Activated T-cell treated with anti-CD3 and anti-CD28 coated beads, Interleukin-2, amount 50 U/mL, for 1 hour (primary cell): ENCODE measurements at places on chromosomes 3 and 15.
A peak's percentile ranks its signal among the peaks of the same experiment; 100 is the strongest.

DNA sequence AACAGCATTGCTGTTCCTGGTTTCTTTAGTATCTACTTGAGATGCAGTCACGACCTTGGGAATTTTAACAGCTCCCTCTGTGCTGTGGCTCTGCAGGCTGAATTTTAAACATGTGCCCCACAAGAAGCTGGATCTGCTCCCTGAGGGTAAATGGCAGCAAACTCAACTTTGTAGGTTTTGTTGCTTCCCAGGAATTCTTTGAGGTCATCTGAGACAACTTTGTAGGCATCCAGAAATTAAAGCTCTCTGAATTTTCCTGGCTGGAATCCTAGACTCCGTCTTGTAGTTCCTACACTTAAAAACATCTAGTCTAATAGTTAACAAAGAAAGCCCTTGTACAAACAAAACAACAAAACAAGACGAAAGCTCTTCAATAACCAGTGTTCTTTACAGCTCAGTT is 366.3 kb downstream of the FEZF2 start:
- DNase-seq = no peak

DNA sequence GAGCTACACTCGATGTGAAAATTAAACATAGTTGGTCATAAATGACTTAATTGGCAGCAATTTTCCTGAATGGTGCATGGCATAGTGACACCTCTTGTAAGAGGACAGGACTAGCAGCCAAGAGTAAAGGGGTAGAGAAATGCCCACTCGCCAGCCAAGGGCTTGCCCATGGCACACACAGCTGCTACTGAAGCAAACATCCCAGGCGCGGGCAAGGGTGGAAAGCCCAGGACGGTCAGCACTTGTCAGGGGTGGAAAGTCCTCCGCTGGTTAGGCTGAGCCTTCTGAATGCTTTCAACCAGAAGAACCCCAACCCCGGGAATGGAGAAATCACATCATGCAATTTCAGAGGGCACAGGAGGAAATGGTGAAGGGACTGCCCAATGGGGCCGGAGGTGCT is 31.6 kb downstream of the BDH1 start:
- no peak for DNase-seq

- no peak for DNase-seq
These were observed 41.5 kb downstream of the CP start for GRCh38 chr3:149180057-149180573.

- DNase-seq = no peak
These were observed 31.1 kb downstream of the PGPEP1L start for GRCh38 chr15:98976500-98976899.

- DNase-seq = no peak
These were observed 166.3 kb downstream of the GREM1 start for GRCh38 chr15:32884146-32884545.

DNA sequence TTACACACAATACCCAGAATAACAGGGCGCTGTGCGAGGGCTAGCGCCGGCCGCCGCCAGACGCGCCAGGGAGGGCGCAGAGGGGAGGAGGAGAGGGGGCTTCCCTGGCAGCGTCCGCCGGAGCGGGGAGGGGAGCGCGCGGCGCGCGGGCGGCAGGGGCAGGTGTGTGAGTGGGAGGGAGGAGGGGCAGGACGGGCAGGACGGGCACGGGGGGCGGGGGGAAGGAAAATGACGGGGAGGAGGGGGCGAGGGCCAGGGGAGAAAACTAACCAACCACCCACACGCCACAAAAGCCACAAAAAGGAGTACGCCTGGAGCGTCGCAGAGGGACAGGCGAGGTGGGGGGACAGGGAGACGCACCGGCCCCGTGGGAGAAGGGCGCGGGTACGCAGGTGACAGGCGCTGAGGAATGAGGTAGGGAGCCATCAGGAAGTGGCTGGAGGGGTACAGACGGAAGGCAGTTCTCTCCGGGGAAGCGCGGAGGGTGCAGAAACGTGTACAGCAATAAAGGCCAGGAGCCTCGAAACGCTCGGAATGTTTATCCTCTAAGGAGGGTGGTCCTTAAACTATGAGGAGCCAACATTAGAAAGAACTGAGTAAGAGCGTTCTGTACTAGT is 610 bp upstream of the SATB1 start:
- DNase-seq = peak; percentile 81

GRCh38 chr3:59268170-59268569 is 218.3 kb upstream of the CFAP20DC start:
- DNase-seq = no peak
